ENCODE measurements at places on chromosomes 6 and 20.

GRCh38 chr6:21831521-21832291, 238.2 kb downstream of the SOX4 start:
- no peak for ATAC-seq

DNA sequence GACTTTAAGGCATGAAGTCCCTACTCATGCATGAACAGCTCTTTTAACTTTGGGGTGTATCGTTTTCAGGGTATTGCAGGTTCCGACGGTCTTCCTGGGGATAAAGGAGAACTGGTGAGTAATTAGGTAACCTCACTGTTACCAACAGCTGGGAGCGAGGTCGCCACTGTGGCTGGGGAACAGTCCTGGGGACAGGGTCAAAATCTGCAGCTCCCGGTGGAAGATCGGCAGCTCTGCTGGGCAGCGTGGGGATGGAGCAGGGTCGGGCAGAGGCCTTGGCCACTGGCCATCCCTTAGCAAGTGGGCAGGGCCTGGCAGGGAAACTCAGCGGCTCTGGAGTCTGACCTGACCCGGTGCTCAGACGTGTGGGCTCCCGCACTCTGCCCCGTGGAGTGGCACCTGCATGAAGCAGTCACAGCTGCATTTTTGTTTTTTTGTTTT, 16.1 kb downstream of the COL9A3 start:
- no peak for ATAC-seq

GRCh38 chr6:26017632-26017966, 55.0 kb downstream of the TRIM38 start:
- ATAC-seq: peak; percentile 60

DNA sequence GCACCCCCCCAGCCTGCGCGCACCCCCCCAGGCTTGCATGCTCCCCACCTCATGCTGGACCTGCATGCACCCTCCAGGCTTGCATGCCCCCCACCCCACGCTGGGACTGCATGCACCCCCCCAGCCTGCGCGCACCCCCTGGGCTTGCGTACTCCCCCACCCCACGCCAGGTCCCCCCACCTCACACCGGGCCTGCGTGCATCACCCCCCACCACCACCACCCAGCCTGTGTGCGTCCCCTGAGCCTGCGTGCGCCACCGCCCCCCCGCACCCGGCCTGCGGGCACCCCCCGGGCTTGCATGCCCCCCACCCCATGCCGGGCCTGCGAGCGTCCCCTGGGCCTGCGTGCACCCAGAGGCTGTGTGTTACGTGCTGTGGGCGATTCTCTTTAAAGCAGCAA, 61.0 kb upstream of the SLCO4A1 start:
- no peak for ATAC-seq

DNA sequence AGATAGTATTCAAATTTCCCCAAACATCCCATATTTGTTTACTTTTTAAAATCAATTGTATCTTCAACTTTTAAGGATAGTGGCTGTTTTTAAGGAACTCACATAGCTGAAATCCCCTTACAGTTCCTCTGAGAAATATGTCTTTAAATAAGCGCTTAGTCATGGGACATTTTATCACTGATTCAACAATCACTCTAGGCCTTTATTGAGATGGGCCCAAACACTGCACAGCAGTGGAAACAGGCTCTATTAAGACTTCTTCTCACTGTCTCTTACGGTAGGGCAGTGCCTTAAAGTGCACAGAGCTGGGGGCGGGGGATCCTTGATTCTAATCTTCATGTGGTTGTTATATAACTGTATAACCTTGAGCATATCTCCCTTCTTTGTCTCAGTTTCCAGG, 59.8 kb upstream of the RREB1 start:
- no peak for ATAC-seq

- no peak for ATAC-seq
These were observed 309.9 kb upstream of the OPRM1 start for GRCh38 chr6:153729189-153729588.

DNA sequence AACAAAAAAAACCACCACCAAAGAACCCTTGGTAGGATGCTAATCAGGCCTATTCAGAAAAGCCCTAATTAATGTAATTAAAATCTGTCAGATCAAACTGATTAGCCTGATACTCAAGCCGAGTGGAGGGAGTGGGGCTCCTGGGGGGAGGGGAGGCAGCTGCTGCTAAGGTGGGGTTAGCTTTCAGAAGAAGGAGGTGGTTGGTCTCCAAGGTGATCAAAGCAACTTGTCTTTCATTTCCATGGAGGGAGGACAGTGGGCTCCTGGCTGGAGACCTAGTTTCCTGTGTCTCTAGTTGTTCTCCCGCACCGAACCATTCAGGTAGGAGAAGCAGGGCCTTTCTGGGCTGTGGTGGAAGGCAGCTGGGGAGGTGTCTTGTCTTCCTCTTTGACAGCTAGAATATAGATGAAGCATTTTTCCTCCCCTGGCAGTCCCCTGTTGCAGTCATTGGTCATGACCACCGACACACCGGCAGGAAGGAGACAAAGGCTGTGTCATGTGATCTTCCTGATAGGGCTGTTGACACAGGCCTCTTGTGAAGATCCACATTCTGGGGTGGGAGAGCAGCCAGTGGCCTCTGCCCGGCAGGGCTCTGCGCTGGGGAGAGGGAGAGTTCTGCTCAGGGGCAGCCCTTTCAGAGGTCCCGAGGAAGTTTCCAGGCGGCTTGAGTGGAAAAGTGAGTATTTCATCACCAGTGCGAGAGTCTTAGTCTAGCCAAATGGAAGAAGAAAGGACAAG, 39.9 kb upstream of the PRDM1 start:
- ATAC-seq: no peak

- ATAC-seq: peak; percentile 44
These were observed 79.0 kb downstream of the ALDH8A1 start for GRCh38 chr6:134870677-134871498.

DNA sequence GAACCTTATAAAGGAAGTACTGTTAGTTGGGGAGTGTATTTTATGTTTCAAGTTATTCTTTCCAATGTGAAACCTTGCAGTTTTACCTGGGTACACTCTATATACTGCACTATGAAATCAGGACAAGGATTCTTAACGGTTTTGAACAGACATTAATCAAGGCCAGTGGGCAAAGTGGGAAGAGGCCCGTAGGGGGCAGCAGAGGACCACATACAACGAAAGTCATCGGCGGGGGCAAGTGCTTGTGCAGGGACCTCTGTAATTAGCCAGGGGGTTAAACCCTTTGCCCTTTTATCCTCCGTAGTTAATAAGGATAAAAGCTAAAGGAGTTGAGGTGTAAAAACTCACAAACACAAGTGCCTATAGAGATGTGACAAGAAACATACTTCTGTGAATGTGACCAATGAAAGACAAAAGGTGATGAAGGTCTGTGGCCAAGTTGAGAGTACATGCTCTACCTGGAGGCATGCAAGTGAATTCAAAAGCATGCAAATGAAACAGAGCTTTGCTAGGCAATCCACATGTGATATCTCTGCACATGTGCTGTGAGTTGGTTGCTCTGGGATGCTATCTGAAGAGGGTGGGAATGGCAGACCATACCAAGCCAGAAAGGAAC, 392.7 kb upstream of the MAN1A1 start:
- peak; percentile 62 for ATAC-seq

DNA sequence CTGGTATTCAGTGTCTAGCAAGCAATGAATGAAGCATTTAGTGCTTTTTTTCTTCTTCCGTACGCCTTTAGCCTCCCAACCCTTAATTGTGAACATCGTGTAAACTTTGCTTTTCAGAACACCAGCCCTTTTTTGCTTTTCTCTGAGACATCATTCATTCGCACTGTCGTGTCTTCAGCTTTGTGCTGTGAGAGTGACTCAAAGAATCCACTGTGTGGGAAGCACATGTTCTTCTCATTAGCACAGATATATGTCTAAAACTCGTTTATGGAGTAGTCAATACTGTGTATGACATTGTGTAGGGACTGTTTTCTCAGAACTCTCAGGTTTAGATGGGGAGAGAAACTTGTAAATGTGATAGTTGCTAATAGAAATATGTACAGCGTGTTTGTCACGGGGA, 279.1 kb downstream of the FARS2 start:
- ATAC-seq: no peak

GRCh38 chr6:135703621-135704020, 147.9 kb upstream of the PDE7B start:
- ATAC-seq: no peak
